ENCODE measurements at places on chromosomes 2 and 18. TPM values are rescaled to one million over a fixed set of nuclear protein-coding genes. Genes with fewer than 3 reads are reported as not detected.

The AQP12A gene
- total RNA-seq: not detected

The ANKAR gene
- 10.3 TPM for total RNA-seq

The ITGA4 gene
- 24.0 TPM for total RNA-seq

The SOCS6 gene
- 24.8 TPM for total RNA-seq

The ARHGEF4 gene
- 9.1 TPM for total RNA-seq

The KHK gene
- 5.1 TPM for total RNA-seq

The TMEM169 gene
- 1.2 TPM for total RNA-seq

The PLCD4 gene
- total RNA-seq: 1.1 TPM

The XRCC5 gene
- 155 TPM for total RNA-seq

The SH3BP4 gene
- 36.8 TPM for total RNA-seq

The IL36A gene
- total RNA-seq: not detected

The TPRKB gene
- 17.3 TPM for total RNA-seq

The AFF3 gene
- 57.3 TPM for total RNA-seq

The AQP12B gene
- total RNA-seq: not detected

The IL1RL2 gene
- not detected for total RNA-seq

The ERMN gene
- 0.21 TPM for total RNA-seq

The PGAP1 gene
- total RNA-seq: 12.0 TPM

The TFPI gene
- total RNA-seq: 311 TPM

The KIF5C gene
- total RNA-seq: 0.47 TPM

The DYNC2LI1 gene
- total RNA-seq: 22.7 TPM

The IL1R1 gene
- total RNA-seq: 152 TPM

The SERPINB2 gene
- total RNA-seq: not detected

The IL1B gene
- 17.5 TPM for total RNA-seq

Data from lower lobe of right lung (tissue), 2 donors.